ENCODE measurements at places on chromosomes 6 and 20. TPM values are rescaled to one million over a fixed set of nuclear protein-coding genes. Genes with fewer than 3 reads are reported as not detected.

GRCh38 chr20:19978511-19979210 lies 38.5 kb upstream of the NAA20 start:
- peaks cover 34% of the 10 kb centered on the region for H3K36me3 ChIP-seq
- peak overlapping the region; percentile 17 for H3K27ac ChIP-seq
- H3K4me1 ChIP-seq: peaks cover 61% of the 10 kb centered on the region
- no peak for DNase-seq

GRCh38 chr6:25142506-25142905 lies 136.7 kb upstream of the CARMIL1 start:
- no peaks in the 10 kb centered on the region for H3K36me3 ChIP-seq
- no peaks in the 10 kb centered on the region for H3K27me3 ChIP-seq
- no peak overlapping the region for H3K27ac ChIP-seq
- no peak for DNase-seq

- no peaks in the 10 kb centered on the region for H3K4me1 ChIP-seq
- H3K27me3 ChIP-seq: peaks cover 11% of the 10 kb centered on the region
- no peak for DNase-seq
- no peak overlapping the region for H3K27ac ChIP-seq
- no peak overlapping the region for H3K4me3 ChIP-seq
These were observed 44.2 kb upstream of the TBX18 start for GRCh38 chr6:84808491-84809061.

DNA sequence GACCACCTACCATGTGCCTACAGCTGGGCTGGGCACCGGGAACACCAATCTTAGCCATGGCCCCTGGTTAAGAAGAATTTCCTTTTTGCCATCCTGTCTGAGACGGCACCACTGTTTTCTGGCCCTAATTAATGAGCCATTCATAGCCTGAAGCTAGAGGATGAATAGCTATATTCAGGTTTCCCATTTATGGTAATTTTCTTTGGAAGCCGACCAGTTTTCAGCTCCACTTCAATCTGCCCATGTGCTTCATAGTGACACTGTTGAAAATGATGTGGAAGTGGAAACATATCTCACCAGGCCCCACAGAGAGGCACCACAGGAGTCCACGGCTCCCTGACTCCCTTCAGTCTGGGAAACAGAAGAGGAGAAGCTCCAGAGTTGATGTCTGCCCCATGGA lies 22.6 kb upstream of the ULBP3 start:
- H3K36me3 ChIP-seq: no peaks in the 10 kb centered on the region
- peaks cover 7% of the 10 kb centered on the region for H3K4me1 ChIP-seq
- no peak overlapping the region for H3K4me3 ChIP-seq
- H3K27me3 ChIP-seq: peaks cover 18% of the 10 kb centered on the region
- H3K27ac ChIP-seq: no peak overlapping the region

- H3K27ac ChIP-seq: no peak overlapping the region
- no peak for DNase-seq
- no peaks in the 10 kb centered on the region for H3K36me3 ChIP-seq
- H3K4me1 ChIP-seq: peaks cover 3% of the 10 kb centered on the region
- no peak overlapping the region for H3K4me3 ChIP-seq
These were observed 261.2 kb downstream of the ADGB start for GRCh38 chr6:146859795-146860495.

DNA sequence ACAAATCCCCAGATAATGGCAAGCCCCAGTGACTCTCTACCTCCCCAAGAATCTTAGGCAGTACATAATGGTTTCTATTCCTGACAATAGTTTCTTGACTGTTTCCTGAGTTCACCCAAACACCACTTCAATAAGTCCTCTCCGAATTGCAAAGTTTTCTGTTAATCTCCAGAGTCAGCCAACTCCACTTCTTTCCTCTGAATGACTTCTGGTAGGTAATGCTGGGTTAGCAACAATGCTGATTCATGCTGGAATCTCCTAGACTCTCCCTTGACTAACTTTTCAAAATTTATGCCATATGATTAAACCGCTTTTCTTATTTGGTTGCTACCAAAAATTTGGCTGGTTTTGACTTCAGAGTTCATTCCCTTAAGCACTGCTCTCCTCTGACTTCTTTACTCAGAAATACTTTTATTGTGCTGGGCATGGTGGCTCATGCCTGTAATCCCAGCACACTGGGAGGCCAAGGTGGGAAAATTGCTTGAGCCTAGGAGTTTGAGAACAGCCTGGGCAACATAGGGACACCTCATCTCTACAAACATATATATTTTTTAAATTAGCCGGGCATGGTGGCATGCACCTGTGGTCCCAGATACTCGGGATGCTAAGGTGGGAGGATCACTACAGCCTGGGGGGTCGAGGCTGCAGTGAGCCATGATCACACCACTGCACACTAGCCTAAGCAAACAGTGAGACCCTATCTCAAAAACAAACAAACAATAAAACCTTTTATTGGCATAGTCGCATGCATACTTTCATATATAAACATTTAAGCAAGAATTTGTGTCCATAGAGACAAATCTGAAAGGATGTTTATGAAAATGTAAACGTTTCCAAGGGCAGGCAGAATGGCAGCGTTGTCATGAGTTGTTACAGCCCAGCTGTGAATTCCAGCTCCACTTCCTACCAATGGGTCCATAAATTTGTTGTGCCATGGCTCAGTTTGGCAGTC lies 249.3 kb upstream of the PLN start:
- H3K27ac ChIP-seq: no peak overlapping the region
- H3K4me3 ChIP-seq: no peak overlapping the region
- no peaks in the 10 kb centered on the region for H3K4me1 ChIP-seq
- H3K36me3 ChIP-seq: no peaks in the 10 kb centered on the region

DNA sequence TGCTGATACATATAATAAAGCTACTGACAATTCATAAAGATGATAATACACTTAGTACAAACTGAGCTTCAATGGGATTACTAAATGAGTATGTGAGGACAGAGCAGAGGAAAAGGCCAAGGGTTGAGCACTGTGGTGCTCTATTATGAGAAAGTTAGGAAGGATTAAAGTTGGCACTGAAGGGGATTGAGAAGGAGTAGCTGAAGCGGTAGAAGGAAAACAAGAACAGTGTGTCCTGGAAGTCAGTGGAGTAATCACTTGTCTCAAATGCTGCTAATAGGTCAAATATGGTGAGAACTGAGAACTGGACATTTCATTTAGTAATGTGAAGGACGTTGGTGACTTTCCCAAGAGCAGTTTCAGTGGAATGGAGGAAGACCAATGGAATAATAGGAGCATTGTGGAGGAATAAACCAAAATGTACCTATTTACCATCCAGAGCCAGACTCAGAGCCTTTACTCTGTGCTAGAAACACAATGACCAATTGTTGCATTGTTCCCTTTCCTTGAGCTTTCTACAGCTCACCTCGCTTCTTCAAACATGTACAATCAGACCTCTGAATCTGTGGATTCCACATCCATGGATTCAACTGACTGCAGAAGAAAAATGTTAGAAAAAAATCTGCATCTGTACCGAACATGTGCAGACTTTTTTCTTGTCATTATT lies 255.9 kb downstream of the LAMA2 start:
- H3K27me3 ChIP-seq: no peaks in the 10 kb centered on the region
- H3K4me3 ChIP-seq: no peak overlapping the region
- no peak for DNase-seq
- H3K36me3 ChIP-seq: no peaks in the 10 kb centered on the region
- H3K27ac ChIP-seq: no peak overlapping the region
- H3K4me1 ChIP-seq: no peaks in the 10 kb centered on the region

- DNase-seq: no peak
- peak overlapping the region; percentile 79 for H3K4me3 ChIP-seq
- H3K36me3 ChIP-seq: peaks cover 17% of the 10 kb centered on the region
These were observed 21.6 kb downstream of the TFAP2B start for GRCh38 chr6:50840112-50840810.

DNA sequence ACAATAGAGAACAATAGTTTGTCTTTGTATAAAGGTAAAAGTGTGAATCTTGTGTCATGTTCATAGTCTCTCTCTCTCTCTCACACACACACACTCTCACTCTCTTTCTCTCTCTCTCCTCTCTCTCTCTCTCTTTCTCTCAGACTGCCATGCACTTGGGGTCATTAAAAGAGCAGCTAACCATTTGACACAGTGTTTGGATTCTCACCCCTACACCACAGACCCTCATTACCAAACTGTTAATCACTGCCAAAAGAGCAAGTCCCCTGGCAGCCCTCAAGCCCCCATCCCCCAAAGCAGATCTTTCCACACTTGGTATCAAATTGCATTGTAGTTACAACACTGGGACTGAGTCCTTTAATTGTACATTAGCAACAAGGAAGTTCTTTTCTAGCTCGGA lies 305.8 kb upstream of the RSPO3 start:
- peak overlapping the region; percentile 16 for H3K4me3 ChIP-seq
- H3K36me3 ChIP-seq: no peaks in the 10 kb centered on the region
- peaks cover 13% of the 10 kb centered on the region for H3K4me1 ChIP-seq
- H3K27ac ChIP-seq: no peak overlapping the region
- no peaks in the 10 kb centered on the region for H3K27me3 ChIP-seq
- no peak for DNase-seq

DNA sequence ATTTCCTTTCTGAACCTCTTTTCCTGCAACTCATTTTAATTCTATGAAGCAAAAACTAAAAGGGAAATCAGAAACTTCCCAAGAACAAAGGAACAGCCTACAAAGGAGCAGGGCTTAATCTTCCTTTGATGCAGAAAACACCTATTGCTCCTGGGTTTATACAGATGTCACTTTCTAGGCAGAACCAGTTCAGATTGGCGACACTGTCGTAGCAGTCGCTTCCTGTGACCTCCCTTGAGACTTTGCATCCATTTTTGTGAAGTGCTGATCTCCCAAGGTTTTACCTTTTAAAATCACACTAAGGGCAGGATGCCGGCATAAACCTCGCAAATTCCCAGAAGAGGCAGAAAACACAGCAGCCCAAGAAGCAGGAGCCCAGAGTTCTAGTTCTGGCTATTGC lies 40.1 kb downstream of the JAG1 start:
- no peaks in the 10 kb centered on the region for H3K27me3 ChIP-seq
- no peak overlapping the region for H3K4me3 ChIP-seq
- H3K4me1 ChIP-seq: peaks cover 60% of the 10 kb centered on the region
- H3K27ac ChIP-seq: no peak overlapping the region
- H3K36me3 ChIP-seq: peaks cover 8% of the 10 kb centered on the region

GRCh38 chr20:61556111-61556510 lies 304.1 kb downstream of the CDH4 start:
- no peak for DNase-seq
- H3K36me3 ChIP-seq: no peaks in the 10 kb centered on the region
- H3K4me1 ChIP-seq: no peaks in the 10 kb centered on the region
- H3K27ac ChIP-seq: no peak overlapping the region
- peaks cover 27% of the 10 kb centered on the region for H3K27me3 ChIP-seq
- H3K4me3 ChIP-seq: no peak overlapping the region

- peaks cover 23% of the 10 kb centered on the region for H3K27me3 ChIP-seq
- H3K4me3 ChIP-seq: no peak overlapping the region
- no peak for DNase-seq
- peaks cover 5% of the 10 kb centered on the region for H3K4me1 ChIP-seq
- H3K36me3 ChIP-seq: no peaks in the 10 kb centered on the region
These were observed 50.6 kb downstream of the FUT9 start for GRCh38 chr6:96066376-96066775.

GRCh38 chr6:113856625-113857555 lies at the start of gene MARCKS:
Gene MARCKS, plus strand, starts transcription at chr6:113857345. Its CDS starts 401 bp downstream, at chr6:113857746.
- peak; percentile 88 for DNase-seq
- H3K36me3 ChIP-seq: peaks cover 13% of the 10 kb centered on the region
- H3K27me3 ChIP-seq: peaks cover 4% of the 10 kb centered on the region
- H3K4me1 ChIP-seq: peaks cover 16% of the 10 kb centered on the region

DNA sequence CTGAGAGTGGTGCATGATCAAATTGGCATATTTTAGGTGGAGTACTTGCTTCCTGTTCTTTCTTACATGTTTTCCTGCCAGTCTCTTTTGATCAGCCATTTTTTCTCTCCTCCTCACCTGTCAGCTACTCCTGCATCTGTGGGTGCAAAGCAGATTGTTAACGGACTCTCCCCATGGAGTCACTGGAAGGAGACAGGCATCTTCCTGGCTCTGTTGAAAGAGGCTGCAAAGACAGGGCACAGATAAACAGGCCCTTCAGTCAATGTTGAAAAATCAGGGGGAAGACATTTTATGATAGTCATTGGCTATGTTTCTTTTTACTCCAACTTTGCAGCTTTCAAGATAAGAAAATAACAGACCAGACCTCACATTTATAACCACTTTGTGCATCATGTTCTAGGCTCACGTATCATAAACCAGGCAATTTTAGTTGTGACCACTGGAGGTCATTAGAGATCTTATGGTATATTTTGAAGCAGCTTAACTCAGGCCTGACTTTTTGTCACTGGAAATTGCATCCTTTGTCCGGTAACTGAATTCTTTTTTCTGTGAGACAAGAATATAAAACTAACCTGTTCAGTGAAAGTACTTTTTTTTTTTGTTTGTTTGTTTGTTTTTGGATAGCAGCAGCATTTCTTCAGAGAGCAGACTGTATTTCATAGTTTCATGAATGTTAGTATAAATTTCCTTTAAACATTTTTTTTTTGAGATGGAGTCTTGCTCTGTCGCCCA lies 20.1 kb downstream of the ECT2L start:
- peak overlapping the region; percentile 91 for H3K27ac ChIP-seq
- H3K36me3 ChIP-seq: peaks cover 3% of the 10 kb centered on the region

DNA sequence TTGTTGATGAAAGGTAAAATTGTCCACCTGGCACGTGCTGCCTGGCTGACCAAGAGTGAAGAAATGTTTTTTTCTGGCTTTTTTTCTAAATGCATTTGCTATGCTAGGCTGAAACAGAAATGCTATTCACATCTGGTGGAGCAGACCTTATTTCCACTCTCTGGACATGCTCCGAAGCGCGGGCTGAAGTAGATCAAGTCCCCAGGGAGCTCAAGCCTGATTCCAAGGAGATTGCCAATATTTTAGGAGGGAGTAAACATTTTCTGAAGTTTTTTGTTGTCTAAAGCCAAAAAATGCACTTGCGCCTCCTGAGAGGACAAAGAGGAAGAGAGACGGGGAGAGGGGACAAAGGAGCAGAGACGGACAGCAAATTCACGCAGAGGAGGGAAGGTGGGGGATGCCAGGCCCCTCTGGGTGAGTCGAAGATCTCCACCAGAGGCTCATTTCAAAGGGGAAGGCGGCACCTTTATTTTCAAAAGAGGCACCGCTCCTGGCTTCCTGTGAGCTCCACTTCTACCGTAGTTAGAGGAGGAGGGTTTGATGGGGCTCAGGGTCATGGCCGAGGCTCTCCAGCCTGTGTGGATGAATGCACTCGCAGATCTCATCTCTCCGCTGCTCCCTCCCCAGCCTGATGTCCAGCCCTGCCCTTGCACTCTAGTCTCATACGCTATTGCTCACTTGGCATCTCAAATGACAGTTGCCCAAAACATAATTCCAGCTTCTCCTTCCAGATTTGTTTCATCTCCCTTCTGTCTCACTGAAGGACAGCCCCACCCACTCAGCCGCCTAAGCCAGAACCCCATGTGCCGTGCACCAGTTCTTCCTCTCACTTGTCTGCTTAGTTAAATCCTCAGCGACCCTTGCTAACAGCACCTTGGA lies 23.1 kb upstream of the SMOC2 start:
- H3K4me3 ChIP-seq: no peak overlapping the region
- H3K27me3 ChIP-seq: peaks cover 22% of the 10 kb centered on the region
- H3K27ac ChIP-seq: no peak overlapping the region
- peaks cover 25% of the 10 kb centered on the region for H3K4me1 ChIP-seq
- no peaks in the 10 kb centered on the region for H3K36me3 ChIP-seq

GRCh38 chr20:55522296-55522815 lies 483.0 kb downstream of the CBLN4 start:
- peaks cover 3% of the 10 kb centered on the region for H3K27me3 ChIP-seq
- H3K27ac ChIP-seq: no peak overlapping the region
- no peaks in the 10 kb centered on the region for H3K4me1 ChIP-seq
- no peaks in the 10 kb centered on the region for H3K36me3 ChIP-seq
- no peak for DNase-seq

SERPINB6 gene
- 57.5 TPM for total RNA-seq

GDAP1L1 gene
- 1.8 TPM for total RNA-seq

COX4I2 gene
- total RNA-seq: not detected

TBP gene
- total RNA-seq: 20.8 TPM

DEFB132 gene
- total RNA-seq: not detected

CDH26 gene
- total RNA-seq: 3.6 TPM

ARMH2 gene
- total RNA-seq: not detected

YTHDF1 gene
- 55.6 TPM for total RNA-seq

Measured in type B pancreatic cell (in vitro differentiated cells).